Neural progenitor cell (in vitro differentiated cells): ENCODE measurements at places on chromosomes 1 and 21. TPM values are rescaled to one million over a fixed set of nuclear protein-coding genes. Genes with fewer than 3 reads are reported as not detected.
A peak's percentile ranks its signal among the peaks of the same experiment; 100 is the strongest.

The CD34 gene
- total RNA-seq = 0.12 and 0.43 TPM in 2 replicates

The STUM gene
- 0.19 TPM in 1 of 2 replicates, not detected in the other for total RNA-seq

DNA sequence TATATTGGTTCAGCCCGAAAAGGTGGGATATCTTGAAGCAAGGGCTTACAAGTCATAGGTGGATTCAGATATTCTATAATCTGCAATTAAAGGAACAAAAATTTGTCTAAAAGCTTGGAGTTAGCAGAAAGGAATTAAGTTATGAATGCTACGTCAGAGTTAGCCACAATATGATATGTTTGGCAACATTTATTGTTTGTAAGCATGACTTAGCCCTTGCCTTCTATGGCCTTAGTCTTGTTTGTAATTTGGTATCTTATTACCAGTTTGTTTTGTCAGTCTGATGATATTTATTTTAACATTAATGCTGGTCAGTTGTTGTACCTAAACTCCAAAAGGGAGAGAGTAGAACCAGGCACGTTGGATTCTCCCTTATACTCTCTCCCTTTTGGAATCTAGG is 43.1 kb upstream of the SUCO start:
- no peak overlapping the region for H3K4me3 ChIP-seq
- H3K4me1 ChIP-seq = peaks cover 14% of the 10 kb centered on the region
- H3K27ac ChIP-seq = no peak overlapping the region
- no peak for DNase-seq

DNA sequence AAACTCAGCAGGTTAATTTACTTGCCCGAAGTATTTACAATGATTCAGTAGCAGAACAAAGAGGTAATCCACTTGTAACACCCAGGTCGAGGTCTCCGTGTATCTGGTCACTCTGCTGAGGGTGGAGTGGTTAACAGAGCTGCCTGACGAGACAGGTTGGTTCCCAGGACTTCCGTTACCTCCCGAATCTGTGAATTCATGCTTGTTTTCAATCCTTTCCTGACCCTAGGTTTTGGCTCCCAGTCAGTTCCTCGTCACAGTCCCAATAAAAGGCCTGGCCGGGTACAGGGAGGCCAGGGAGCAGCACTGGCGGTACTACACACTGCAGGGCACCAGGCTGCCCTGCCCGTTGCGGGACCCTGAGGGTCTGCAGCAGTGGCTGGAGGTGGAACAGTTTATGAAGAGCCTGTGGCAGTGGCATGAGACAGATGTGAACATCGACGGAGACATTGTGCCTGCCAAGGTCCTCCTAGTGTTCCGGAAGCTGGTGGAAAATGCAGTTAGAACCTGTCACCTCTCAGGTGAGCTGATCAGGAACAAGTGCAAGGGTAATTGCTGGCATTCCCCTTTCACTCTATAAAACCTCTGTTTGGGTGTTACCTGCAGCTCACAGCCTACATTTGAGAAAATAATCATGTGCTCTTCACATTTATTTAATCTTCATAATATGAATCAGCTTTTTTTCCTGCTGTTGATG is 12.8 kb downstream of the MAB21L3 start:
- no peak overlapping the region for H3K4me3 ChIP-seq
- no peak for DNase-seq
- no peaks in the 10 kb centered on the region for H3K27me3 ChIP-seq

- no peak for DNase-seq
- no peaks in the 10 kb centered on the region for H3K27me3 ChIP-seq
- H3K4me3 ChIP-seq = no peak overlapping the region
- H3K36me3 ChIP-seq = no peaks in the 10 kb centered on the region
These were observed 61.4 kb upstream of the S1PR1 start for GRCh38 chr1:101175466-101175865.

DNA sequence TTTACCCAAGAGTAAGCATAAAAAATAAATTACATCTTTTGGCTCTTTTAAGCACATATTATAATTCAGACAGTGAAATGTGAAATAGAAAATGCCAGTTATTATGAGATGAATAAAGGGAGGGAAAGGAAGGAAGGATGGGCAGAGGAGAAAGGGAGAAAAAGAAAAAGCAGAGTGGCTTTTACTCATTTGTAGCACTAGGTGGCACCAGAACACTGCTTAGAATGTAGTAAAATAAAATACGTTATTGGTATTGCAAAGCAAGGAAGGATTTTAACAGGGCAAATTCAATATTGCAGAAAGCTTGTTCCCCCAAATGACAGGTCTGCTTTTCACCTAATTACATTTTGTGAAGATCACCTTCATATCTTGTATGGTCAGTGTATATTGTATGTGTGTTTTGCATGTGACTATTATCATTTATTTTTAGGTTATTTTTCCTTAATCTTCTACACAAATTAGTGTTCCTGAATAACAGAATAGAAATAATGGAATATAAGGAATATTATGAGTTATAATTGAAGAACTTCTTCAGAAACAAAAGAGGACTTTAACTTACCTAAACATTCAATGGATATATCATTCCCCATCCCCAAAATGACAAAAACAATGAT is 9.1 kb upstream of the PCNX2 start:
- peak; percentile 42 for DNase-seq
- H3K27me3 ChIP-seq = no peaks in the 10 kb centered on the region
- H3K36me3 ChIP-seq = no peaks in the 10 kb centered on the region
- H3K4me3 ChIP-seq = no peak overlapping the region

DNA sequence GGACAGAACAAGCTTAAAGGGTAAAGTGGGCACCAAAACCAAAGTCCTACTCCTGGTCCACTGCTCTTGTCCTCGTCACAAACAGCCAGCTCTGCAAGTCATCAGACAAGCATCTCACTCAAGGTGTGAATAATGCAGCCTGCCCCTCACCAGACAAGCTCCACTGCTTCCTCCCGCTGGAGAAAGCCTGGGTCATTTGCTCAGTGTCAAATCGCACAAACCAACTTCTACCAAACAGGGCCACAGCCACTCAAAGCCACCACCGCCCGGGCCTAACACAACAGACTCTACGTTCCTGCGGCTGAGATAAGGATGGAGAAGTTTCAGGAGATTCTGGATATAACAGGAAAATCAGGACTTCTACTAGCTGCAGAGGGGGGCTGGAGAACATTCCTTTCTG is 3.3 kb downstream of the SSBP3 start:
- H3K27ac ChIP-seq = no peak overlapping the region
- H3K27me3 ChIP-seq = no peaks in the 10 kb centered on the region
- H3K4me3 ChIP-seq = peak overlapping the region; percentile 97
- no peak for DNase-seq
- peaks cover 24% of the 10 kb centered on the region for H3K4me1 ChIP-seq

DNA sequence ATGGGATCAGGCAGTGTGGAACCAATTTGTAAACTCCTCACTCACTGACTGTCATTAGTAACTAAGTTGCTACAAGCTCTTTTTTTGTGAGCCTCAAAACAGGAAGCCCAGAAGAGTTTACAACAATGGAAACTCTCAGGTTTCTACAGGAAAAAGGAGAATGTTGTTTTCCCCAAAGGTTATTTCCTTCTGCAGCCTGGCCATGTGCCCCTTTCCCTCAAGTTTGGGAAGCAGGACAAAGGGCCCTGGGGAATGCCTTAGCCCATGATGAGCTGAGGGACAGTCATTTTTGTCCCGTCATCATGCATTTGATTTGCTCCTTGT is 395.9 kb downstream of the KIF26B start:
- no peak overlapping the region for H3K27ac ChIP-seq
- H3K27me3 ChIP-seq = no peaks in the 10 kb centered on the region
- H3K4me3 ChIP-seq = no peak overlapping the region
